Lung (tissue), 17 donors: ENCODE measurements at places on chromosomes 2 and 18. TPM values are rescaled to one million over a fixed set of nuclear protein-coding genes. Genes with fewer than 3 reads are reported as not detected.

GRCh38 chr2:181036848-181037603, 56.6 kb downstream of the UBE2E3 start:
- H3K4me1 ChIP-seq: peaks cover 2% of the 10 kb centered on the region
- no peak overlapping the region for H3K27ac ChIP-seq
- DNase-seq: no peak
- H3K27me3 ChIP-seq: no peaks in the 10 kb centered on the region

The SNTG2 gene
- 0.83 TPM for polyA plus RNA-seq

The POTEC gene
- polyA plus RNA-seq: not detected

DNA sequence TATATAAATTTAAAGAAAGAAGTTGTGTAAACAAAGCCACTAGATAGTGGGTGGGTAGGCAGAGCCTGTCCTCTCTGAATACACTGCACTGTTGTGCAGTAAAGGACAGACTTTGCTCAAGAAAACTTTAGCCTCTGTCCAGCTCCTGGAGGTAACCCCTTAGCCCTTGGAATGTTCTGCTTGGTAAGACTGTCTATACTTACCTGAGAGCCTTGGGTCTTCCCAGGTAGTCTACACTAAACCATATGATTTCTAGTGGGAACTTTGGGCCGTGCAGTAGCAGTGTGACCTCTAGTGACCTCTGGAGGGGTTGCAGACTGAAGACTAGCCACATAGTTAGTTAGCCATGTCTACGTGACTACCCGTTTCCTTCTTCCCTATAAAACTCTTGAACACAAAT, 678.3 kb upstream of the NRXN1 start:
- DNase-seq: no peak
- H3K27me3 ChIP-seq: no peaks in the 10 kb centered on the region
- H3K36me3 ChIP-seq: no peaks in the 10 kb centered on the region
- H3K4me3 ChIP-seq: no peak overlapping the region

The SH3YL1 gene
- 35.1 TPM for polyA plus RNA-seq

- peaks cover 9% of the 10 kb centered on the region for H3K4me1 ChIP-seq
- H3K27ac ChIP-seq: no peak overlapping the region
- DNase-seq: no peak
- no peaks in the 10 kb centered on the region for H3K36me3 ChIP-seq
- H3K4me3 ChIP-seq: no peak overlapping the region
Measured at GRCh38 chr2:8850845-8851487, 13.6 kb upstream of the KIDINS220 start.

The FAM110C gene
- polyA plus RNA-seq: 2.8 TPM
